Foreskin melanocyte (primary cell): ENCODE measurements at places on chromosomes 12 and 14.

DNA sequence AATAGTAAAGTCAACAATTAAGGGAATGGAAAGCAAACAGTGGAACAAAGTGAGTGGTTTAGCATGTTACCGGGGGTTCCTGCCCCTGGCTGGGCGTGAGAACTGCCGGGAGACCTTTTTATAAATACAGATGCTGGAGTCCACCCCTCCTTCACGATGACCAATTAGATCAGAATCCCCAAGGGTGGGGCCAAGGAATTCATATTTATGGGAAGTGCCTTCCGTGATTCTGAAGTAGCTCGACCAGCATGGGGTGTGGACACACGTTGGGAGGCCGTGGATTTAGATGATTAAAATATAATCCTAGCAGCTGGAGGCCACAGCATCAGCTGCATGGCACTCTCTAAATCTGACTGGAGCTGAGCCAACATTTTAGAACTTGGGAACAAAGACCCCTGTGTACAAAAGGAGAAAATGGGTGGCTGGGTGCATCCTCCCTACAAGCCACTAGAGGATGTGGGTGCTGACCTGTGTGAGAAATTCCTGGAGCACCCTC lies 87.9 kb downstream of the SRRM4 start:
- DNase-seq, result no peak

- no peak for DNase-seq
These were observed 185.1 kb downstream of the CHST11 start for GRCh38 chr12:104641862-104642261.

GRCh38 chr12:46144433-46144832 lies 124.4 kb downstream of the SLC38A1 start:
- no peak for DNase-seq

- DNase-seq, result peak; percentile 68
These were observed 4.7 kb downstream of the NAB2 start for GRCh38 chr12:57093415-57094207.

DNA sequence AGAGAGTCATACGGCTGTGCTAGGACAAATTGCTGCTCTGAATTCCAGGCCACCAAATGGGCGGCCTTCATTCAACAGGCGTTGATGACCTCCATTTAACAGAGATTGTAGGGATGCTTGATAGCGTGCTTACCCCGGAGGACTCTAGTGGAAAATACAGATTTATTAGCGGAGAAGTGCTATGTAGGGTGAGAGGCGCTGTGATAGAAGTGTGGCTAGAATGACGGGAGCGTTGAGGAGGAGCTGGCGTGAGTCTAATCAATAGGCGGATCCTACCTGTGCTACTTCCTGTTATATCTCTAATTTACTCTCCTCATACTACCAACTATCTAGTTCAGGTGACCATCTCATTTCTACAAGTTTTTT lies 668 bp downstream of the MRPS35 start:
- no peak for DNase-seq

DNA sequence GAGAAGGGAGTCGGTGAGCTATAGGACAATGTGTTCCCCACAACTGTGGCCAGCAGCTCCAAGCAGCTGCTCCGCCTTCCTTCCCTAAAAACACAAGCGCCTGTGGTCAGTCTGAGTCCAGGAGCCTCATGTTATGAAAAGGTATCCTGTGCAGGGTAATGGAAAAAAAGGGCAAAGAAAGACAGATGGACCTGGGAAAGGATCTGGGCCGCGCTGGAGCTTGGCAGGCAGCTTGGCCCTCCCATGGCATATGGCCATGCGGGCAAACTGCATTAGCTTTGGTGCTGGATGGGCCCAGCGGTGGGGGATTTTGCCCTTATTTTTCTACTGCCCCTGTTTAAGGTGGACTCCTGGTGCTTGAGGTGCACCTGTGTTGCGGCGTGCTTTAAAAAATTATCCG lies 23.7 kb upstream of the CHST11 start:
- no peak for DNase-seq

DNA sequence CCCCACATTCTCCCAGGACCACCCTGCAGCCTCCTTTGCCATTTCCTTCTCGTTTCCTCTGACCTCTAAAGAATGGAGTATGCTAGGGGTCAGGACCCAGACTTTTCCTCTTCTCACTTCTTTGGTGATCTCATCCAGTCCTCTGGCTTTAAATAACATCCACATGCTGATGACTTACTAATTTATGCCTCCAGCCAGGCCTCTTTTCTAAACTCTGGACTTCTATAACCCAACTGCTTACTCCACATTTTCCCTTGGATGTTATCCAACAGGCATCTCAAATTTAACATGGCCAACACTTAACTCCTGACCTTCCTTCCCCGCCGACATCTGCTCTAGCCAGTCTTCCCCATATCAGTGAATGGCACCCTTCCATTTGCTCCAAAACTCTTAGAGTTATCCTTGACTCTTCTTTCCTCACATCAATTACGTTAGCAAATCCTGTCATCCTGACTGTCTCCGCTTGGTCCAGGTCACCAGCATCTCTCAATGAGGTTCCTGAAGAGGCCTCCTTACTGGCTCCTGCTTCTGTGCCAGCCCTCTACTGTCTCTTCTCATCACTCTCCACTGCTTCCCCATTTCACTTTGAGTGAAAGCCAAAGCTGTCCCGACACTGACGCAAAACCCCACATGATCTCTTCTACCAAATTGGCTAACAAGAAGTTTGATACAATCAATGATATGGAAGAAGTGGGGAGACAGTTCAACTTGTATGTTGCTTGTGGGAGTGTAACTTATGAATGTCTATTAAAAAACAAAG lies 42.7 kb downstream of the TMBIM6 start:
- peak; percentile 17 for DNase-seq

- DNase-seq, result peak; percentile 61
These were observed 396.1 kb downstream of the NRXN3 start for GRCh38 chr14:78566026-78566858.

GRCh38 chr12:88856201-88856600 lies 275.9 kb upstream of the KITLG start:
- no peak for DNase-seq

DNA sequence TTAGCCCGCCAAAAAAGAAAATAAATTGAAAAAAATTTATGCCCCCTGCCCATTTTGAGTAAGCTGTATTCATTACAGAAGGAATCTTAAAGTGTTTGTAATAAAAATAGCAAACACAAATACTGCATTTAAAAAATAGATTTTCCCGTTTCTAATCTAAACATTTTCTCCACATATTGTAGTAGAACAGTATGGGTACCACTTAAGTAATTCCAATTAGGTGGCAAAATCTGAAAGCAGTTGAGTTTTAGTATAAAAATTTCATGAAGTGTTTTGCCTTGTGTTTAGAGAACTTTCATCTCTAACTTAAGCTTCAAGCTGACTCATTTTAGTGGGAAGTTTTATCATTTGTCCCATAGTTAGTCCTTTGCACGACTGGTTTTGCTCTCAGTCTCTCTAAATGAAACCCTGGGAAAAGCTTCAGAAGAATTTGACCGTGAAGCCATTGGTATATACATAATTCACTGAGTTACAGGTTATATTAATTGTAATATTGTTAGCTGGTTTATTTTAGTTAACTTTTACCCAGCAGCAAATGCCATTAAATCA lies 214.6 kb downstream of the ERC1 start:
- no peak for DNase-seq

DNA sequence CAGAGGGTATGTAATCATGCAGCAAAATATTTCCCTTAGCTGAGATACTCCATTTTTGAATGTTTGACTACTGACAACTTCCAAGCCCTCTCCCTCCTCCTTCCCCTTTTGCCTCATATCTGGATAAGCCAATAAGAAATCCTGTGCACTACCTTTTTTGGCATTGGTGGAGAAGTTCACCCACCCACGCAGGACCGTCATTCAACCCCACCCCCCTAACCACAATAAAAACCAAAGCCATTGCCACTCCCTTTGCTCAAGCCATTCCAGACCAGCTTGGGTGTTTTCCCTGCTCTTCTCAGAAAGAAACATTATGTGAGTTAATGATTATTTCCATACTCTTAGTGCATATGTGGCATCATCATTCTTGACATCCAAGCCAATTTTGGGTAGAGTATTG lies 176.7 kb downstream of the PTPN11 start:
- DNase-seq, result no peak

DNA sequence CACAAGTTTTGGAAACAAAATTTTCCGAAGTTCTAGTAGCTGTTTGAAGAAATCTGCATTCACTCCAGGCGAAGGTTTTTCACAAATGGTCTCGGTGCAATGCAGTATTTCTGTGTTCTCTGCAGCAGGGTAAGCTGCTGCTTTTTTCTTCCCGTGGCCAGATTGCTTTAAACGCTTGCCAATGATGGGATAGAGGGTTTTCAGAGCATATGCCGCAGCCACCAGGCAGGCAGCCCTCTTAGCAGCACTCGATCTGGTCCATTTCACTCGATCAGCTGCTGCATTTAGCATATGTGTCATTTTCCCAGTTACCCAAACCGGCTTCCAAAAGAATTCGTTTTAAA lies 315 bp downstream of the ABCD2 start:
- no peak for DNase-seq

DNA sequence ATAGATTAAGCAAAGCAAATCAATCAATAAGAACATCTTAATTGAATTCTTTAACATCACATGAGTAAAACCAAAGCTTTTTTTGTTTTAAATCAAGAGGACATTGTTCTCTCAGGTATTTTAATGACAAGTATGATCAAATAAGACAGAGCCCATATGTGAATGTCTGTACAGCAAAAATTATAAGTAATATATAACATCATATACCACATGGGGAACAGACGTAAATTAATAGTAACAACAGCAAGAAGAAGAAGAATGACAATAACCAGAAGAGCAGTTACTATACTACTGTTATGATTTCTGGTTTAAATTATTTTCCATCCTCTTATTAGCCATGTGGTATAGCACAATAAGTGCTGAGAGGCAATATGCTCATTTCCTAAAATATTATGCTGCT lies 335.5 kb downstream of the ADAMTS20 start:
- no peak for DNase-seq

- no peak for DNase-seq
These were observed 14.7 kb upstream of the HHIPL1 start for GRCh38 chr14:99630202-99630601.

GRCh38 chr12:8949342-8950220 lies at the start of gene M6PR:
Gene M6PR, minus strand, starts transcription at chr12:8949645. Its CDS starts 3,241 bp downstream, at chr12:8946404.
- DNase-seq, result peak; percentile 100

DNA sequence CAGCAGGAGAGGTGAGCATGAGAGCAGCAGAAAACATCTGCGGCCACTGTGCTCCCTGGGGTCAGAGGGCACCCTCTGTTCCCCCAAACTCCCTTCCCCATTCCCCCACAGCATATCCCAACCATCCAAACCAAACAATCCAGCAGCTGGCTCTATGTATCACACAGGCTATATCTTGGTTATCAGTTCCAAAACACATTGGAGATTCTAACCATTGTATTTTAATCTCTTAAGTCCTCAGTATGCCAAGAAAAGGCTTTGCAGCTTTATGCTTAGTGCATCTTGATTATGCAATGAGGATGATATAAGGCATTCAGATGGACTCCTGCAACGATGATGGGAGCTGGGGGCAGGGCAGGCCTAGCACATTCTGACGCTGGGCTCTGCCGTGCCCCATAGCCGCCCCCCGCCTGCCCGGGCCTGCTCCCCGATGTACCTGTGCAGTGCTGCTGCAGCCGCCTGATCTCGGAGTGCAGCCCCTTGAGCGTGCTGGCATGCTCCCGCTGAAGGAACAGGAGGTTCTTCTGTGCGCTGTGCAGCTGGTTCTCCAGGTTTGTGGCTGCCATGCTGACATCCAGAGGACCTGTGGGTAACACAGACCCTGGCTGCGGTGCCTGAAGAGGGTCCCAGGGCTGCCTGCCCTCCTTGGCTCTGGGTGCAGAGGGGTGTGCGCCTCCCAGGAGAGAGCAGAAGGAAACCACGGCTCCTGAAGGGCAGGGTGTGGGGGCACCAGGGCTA lies 29.6 kb downstream of the CCDC92 start:
- no peak for DNase-seq

GRCh38 chr12:6948873-6949594 lies 2.1 kb upstream of the PTPN6 start:
- no peak for DNase-seq

DNA sequence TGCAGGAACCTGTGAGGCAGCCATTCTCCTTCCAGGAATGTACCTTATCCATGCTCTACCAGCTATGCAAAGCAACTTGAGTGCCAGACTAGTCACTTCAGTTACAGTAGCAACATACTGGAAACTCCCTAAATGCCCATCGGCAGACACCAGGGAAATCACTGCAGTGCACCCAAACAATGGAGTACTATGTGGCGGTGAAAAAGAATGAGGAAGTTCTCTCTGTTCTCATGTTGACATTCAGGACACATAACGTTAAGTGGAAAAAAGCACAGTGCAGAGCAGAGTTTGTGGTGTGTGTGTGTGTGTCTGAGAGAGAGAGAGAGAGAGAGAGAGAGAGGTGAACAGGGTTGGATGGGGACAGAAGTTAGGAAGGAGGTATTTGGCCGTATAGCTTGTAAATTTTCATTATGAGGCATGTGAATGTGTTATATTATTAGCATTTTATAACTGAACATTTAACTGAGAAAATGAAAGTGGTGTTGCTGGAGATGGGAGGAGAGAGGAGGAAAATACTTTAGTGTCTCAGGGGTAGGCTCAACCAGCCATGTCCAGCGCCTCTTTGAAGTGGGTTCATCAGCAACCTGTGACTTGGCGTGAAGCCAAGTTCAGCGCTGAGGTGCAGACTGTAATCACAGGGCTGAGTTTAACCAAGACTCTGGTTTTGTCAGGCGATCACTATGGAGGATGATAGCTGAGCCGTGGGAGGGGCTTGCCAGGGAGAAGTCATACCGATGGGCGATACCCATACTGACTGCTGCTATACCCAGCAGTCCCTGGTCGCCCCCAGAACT lies 17.3 kb downstream of the TNFAIP2 start:
- DNase-seq, result no peak
